ENCODE measurements at places on chromosomes 1 and 21.

GRCh38 chr1:243320224-243320623 is 64.4 kb downstream of the SDCCAG8 start:
- DNase-seq = no peak

DNA sequence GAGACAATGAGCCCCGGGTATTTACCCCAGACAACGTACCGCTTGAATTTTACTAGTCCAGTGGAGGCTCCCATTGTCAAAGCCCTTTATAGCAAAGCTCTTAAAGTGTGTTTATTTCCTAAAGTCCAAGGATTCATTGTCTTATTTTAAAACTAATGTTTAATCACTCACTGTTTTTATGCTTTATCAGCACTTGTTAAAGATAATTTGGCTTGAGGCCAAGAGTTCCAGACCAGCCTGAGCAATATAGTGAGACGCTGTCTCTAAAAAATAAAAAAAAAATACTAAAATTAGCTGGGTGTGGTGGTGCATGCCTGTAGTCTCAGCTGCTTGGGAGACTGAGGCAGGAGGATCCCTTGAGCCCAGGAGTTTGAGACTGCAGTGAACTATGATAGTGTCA is 202.8 kb downstream of the RYR2 start:
- no peak for DNase-seq

DNA sequence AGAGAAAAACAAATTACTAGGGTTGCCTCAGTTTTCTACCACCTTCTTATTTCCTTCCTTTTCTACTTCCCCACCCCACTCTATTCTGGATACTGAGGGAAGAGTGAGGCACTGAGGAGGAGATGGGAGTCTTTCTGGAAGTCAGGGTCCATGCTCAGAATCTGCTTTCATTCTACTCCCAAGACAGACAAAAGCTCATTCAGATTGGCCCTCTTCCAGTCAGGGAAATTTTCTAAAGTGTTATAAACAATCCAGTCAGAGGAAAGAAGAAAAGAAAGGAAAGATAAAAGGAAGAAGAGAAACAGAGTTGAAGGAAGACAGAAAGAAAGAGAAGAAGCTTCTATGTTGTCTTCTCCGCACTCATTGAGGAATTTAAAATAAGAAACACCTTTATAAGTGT is 228.6 kb downstream of the COP1 start:
- DNase-seq = no peak

DNA sequence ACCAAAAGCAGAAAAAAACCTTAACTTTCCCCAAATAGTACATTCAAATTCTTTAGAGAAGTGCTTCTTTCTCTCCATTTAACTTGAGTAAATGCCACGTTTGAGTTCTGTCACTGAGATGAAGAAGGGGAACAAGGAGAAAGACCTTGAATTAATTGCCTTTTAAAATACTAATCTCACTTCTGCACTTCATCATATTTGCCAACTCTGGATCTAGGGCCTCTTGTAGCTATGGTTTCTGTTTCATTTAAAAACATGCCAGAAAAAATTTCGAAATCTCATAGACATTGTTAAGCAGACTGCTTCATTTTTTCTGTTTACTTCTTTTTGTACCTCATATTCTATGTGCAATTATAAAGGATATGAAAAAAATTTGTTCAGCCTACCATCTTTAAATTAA is 24.6 kb downstream of the MIXL1 start:
- no peak for DNase-seq

DNA sequence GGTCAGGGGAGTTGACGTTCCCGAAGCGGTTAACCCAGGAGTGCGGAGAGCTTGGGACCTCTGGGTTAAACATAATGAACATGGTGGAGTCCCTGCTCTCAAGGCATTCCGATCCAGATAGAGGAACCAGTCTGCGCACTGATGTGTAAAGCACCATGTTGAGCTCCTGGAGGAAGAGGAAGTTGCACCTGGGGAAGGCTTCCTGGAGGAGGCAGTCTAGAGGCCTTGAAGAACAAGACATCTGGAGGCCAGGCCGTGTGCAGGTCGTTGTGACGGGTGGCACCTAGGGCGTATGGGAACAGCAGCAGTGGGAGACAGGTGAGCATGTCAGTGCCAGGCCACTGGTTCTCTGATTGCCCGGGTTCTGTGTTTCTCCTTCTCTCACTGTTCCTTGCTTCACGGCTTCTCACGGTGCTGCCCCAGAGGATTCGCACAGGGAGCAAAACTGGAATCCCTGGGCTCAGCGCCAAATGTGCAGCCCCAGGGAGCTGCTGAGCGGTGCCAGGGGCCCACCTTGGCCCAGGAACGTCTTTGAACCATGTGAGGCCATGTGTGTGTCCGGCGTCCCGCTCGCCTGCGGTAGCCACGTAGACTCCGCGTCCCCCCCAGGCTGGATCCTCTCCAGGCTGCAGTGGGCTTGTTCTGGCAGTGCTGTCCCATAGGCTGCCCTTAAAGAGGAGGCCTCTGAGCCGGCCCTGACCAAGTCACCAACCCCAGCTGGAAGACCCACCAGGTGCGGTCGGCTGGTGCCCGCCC is 122.9 kb upstream of the GALNT2 start:
- no peak for DNase-seq

DNA sequence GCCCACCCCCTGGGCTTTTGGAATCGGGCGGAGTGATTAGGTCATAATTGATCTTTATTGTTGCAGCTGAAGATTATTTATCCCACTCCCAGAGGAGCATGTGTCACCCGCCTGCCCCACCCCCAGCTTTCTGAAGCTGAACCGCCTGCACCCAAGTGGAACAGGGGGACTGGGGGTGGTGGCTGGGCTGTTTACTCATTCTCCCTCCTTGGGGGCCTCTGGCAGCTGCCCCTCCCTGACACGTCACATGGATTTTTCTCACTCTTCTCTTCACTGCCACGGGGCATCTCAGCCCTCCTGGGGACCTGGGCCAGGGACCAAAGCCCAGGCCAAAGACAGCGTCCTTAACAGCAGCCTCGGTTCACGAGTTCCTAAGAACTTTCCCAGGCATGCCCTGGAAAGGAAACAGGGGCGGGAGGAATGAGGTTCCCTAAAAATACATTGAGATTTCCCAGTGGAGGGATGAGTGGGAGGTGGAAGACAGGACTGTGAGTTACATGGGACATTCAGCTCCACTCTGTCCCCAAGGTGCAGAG is 31.6 kb upstream of the SOX13 start:
- no peak for DNase-seq
